ENCODE measurements at places on chromosomes 4 and X.

DNA sequence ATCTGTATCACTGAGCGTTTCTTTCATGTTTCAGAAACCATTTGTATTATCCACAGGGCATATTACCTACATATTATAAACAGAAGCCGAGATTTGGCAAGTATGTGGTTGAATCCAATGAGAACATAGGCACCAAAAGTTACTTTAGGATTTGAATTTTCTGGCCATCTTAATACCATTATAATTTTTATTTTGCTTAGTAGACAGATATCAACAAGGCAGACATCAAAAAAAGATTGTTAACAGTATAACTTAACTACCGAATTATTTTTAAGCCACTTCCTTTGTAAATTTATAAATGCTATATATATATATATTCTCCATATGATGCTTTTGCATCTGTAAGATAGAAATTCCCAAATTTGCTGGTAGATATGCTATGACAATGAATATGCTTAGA lies 2.2 kb downstream of the GUCY1B1 start:
- DNase-seq: no peak

- no peak for DNase-seq
Observed at GRCh38 chrX:2829469-2830246, 928 bp downstream of the GYG2 start.

GRCh38 chrX:70456256-70456655 lies 11.6 kb downstream of the DLG3 start:
- DNase-seq: no peak

GRCh38 chrX:47568656-47569295 lies 7.8 kb downstream of the ARAF start:
- no peak for DNase-seq

DNA sequence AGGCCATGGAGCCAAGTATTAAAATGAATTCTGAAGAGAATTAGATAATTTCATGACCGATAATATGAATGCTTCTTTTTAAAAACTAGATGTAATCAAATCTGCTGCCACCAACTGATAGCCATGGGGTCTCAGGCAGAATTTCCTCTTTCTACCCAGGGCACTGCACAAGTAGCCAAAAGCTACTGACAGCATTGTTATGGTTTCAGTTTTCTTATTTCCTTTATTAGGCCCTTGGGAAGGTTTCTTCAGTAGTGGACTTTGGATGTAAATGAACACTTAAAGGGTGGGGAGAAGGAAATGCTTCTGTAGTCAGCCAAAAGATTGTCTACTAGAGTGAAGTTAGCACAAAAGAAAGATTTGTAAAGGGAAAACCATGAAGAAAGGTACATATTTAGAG lies 686.0 kb downstream of the ADGRL3 start:
- no peak for DNase-seq

DNA sequence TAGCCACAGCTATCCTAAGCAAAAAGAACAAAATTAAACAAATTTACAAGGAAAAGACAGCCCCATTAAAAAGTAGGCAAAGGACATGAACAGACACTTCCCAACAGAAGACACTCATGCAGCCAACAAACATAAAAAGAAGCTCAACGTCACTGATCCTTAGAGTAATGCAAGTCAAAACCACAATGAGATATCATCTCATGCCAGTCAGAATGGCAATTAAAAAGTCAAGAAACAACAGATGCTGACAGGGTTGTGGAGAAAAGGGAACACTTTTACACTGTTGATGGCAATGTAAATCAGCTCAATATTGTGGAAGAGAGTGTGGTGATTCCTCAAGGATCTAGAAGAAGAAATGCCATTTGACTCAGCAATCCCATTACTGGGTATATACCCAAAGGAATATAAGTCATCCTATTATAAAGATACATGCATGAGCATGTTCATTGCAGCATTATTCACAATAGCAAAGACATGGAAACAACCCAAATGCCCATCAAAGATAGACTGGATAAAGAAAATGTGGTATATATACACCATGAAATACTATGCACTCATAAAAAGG lies 163.0 kb upstream of the TET2 start:
- no peak for DNase-seq

Measured in NCI-H2107 (cell line).